Neural cell (in vitro differentiated cells): ENCODE measurements at places on chromosomes 5 and 9. TPM values are rescaled to one million over a fixed set of nuclear protein-coding genes. Genes with fewer than 3 reads are reported as not detected.

The SPRY4 gene
- polyA plus RNA-seq: 0.12 and 0.47 TPM in 2 replicates

The MYOT gene
- polyA plus RNA-seq: not detected in 2 replicates

The PCDHA9 gene
- polyA plus RNA-seq: 0.56 and 0.88 TPM in 2 replicates

The NTNG2 gene
- 0.26 and 0.43 TPM in 2 replicates for polyA plus RNA-seq

The PTGS1 gene
- 0.17 TPM in 1 of 2 replicates, not detected in the other for polyA plus RNA-seq

The FYB1 gene
- not detected in 2 replicates for polyA plus RNA-seq

The NKD2 gene
- 7.2 and 14.2 TPM in 2 replicates for polyA plus RNA-seq

The DDX4 gene
- polyA plus RNA-seq: 0.43 and 0.54 TPM in 2 replicates

The PCDHA1 gene
- polyA plus RNA-seq: 0.28 TPM in 1 of 2 replicates, not detected in the other

The UBE2QL1 gene
- 12.9 and 13.8 TPM in 2 replicates for polyA plus RNA-seq

The RELL2 gene
- polyA plus RNA-seq: 44.9 and 49.4 TPM in 2 replicates

The CCDC171 gene
- 9.1 and 15.8 TPM in 2 replicates for polyA plus RNA-seq

The MLLT3 gene
- polyA plus RNA-seq: 61.5 and 68.9 TPM in 2 replicates

The SELENOP gene
- polyA plus RNA-seq: 1.9 and 5.0 TPM in 2 replicates

The DAPK1 gene
- polyA plus RNA-seq: 45.0 and 57.3 TPM in 2 replicates

The SNCB gene
- polyA plus RNA-seq: 10.1 and 12.5 TPM in 2 replicates

The SPATA31E1 gene
- not detected in 2 replicates for polyA plus RNA-seq

The GLRA1 gene
- not detected in 2 replicates for polyA plus RNA-seq

The NR2F1-AS1 gene
- polyA plus RNA-seq: 0.24 and 0.42 TPM in 2 replicates

The FABP6 gene
- 3.6 TPM in 1 of 2 replicates, not detected in the other for polyA plus RNA-seq

The LURAP1L gene
- polyA plus RNA-seq: 0.59 TPM in 1 of 2 replicates, not detected in the other

The CCNI2 gene
- polyA plus RNA-seq: not detected in 2 replicates

The SLC22A4 gene
- 1.0 and 2.0 TPM in 2 replicates for polyA plus RNA-seq

The SLC34A1 gene
- not detected in 2 replicates for polyA plus RNA-seq

The INSL4 gene
- polyA plus RNA-seq: not detected in 2 replicates

The SLC25A25 gene
- polyA plus RNA-seq: 43.7 and 50.7 TPM in 2 replicates

The PRRX2 gene
- polyA plus RNA-seq: not detected in 2 replicates

The TLE1 gene
- polyA plus RNA-seq: 93.0 and 93.6 TPM in 2 replicates

The TAF11L10 gene
- not detected in 2 replicates for polyA plus RNA-seq

The SOHLH1 gene
- polyA plus RNA-seq: not detected in 2 replicates

The OBP2B gene
- polyA plus RNA-seq: not detected in 2 replicates
